ENCODE measurements at places on chromosomes 13 and 19.

GRCh38 chr13:20049558-20050473 lies 91.3 kb downstream of the ZMYM2 start:
- no peak for DNase-seq

DNA sequence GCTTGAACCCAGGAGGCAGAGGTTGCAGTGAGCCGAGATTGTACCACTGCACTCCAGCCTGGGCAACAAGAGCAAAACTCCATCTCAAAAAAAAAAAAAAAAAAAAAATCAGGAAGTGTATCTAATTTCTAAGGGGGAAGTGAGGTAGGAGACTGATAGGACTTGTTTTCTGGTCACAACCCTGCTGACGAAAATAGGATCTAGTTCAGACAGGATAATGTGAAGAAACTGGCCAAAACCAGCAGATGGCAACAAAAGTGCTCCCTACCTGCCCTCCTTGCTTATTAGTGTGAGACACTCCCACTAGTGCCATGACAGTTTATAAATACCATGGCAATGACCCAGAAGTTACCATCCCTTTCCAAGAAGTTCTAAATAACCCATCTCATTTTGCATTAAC lies 36.0 kb upstream of the KPNA3 start:
- DNase-seq, result no peak

- peak; percentile 59 for DNase-seq
Measured at GRCh38 chr19:492091-492531, 4.2 kb upstream of the MADCAM1 start.

DNA sequence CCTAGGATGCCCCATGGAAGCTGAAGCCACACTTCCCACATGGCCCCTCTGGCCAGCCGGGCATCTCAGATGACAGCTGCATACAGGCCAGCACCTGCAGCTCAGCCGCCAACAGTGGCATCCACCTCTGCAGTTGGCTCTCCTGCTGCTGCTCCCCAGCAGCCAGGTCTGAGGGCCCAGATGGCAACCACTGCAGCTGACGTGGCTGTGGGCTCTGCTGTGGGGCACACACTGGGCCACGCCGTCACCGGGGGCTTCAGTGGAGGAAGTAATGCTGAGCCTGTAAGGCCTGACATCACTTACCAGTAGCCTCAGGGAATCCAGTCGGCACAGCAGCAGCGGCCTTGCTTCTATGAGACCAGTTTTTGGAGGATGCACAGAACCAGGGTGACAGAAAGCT lies 45.3 kb upstream of the LSM14A start:
- DNase-seq, result no peak

- DNase-seq, result no peak
Measured at GRCh38 chr19:53877361-53877766, 4.6 kb upstream of the PRKCG start.

- no peak for DNase-seq
Measured at GRCh38 chr13:114143806-114144605, 11.6 kb upstream of the RASA3 start.

DNA sequence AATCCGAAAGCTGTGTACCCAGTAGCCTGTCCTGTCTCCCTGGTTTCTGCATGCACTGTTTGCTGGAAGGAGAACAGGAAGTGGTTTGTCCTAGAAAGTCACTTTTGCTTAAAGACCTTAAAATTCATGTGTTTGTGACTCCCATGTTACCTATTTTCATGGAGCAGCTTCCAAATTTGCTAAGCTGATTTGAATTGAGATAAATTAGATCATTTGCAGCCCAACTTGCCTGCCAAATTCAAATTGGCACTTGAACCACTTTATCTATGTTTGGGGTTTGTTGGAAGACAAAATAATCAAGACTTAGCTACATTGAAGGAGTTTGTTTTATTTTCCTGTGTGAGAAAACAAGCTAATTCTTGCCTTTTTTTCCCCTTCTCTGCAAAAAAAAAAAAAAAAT lies 532.5 kb downstream of the DIAPH3 start:
- no peak for DNase-seq

DNA sequence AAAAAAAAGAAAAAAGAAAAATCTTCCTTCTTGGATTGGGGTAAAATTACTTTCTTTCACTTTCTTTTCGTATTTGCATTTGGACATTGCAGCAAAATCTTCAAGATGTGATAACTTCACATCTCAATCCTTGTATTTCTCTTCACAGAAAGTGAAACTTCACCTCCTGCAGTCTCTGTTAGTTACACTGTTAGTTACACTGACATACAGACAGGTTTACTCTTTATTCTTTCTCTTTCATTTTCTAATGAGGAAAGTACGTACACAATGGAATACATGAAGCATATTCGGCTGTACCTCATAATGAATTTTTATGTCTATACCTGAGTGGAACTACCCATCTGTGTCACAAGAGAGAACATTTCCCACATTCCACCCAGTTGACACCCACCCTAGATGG lies 459.1 kb upstream of the GPC6 start:
- no peak for DNase-seq

DNA sequence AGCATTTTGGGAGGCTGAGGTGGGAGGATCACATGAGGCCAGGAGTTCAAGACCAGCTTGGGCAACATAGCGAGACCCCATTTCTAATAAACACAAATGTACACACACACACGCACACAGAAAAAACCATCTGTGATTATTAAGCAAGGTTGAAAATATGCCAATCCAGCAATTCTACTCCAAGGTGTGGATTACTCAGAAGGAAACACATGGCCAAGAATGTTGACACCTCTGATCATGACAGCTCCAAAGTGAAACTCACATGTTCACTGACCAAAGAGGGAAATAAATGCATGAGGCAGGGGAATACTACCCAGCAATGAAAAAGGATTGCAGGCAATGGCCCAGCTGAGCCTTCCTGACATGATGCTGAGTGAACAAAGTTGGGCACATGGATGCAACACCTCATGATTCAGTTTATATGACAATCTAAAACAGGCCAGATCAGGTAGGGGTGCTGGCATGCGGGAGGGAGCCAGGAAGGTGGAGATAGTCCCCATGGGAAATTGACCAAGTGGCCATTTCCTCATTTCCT lies 4.4 kb downstream of the DOCK6 start:
- DNase-seq, result no peak

- peak; percentile 83 for DNase-seq
Measured at GRCh38 chr19:39502640-39503417, 4.1 kb downstream of the DLL3 start.

DNA sequence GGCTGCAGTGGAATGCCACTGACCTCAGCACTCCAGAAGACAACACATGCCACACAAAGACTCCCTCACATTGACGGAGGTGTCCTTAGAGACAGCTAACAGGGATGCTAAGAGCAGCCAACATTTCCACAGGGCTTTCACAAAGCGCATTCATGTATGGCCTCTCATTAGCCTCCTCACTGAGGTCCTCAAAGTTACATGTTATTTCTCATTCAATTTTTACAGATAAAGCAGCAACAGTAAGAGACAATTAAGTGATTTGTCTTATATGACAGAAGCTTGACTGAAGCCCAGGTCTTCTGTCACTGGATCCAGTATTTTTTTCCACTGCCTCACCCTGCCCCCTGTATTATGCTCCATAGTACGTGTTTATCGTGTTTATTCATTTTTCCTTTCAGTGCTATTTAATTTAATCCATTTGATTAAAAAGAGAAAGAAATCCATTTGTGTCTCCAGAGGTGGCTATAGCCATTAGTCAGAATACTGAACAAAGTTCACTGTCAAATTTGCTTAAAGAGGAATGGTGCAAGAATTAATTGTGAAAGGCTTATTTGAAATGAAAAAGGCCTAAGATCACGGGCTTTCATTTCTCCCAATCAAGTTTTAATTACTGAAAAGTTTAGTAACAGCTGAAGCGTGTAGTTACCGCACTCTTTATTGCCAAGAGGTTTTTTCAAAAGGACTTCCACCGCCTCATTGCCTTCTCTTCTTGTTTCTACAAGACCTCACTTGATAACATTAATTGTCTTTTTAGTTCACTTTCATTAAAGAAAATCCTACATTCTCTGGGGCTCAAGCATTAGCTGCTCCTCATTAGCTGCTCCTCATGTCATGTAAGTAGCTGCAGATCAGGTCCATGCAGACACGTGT lies 115.0 kb downstream of the COG6 start:
- DNase-seq, result no peak

DNA sequence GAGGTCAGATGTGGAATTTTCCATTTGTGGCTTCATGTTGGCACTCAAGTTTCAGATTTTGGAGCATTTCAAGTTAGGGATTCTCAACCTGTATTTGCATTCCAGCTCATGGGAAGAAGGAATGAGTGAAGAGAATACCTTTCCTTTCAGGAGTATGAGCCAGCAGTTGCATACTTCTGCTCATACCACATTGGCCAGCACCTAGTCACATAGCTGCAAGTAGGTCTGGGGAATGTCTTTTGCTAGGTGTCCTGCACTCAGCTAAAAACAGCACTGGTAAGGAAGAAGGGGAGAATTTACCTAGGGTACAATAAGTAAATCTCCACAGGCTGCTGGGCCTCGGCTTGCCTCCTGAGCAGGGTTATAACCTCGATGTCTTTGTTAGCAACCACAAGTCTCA lies 24.6 kb upstream of the ATP8A2 start:
- DNase-seq, result no peak

DNA sequence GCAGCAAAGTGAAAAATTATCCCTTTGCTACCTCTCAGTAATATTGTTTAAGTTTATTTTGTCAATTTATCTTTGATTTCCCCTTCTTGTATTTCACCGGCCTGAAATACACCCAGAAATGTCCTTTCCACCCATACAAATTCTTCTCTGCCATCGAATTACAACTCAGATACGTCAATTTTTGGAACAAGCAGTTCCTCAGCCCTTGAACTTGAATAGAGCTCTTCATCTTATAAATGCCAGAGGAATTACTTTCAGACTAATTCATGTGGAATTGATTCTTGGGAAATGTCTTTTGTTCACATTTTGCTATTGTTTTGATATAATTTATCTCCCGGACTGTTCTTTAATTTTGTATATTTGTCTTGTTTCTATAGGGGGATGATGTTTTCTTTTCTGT lies 1359.3 kb upstream of the MIR17HG start:
- DNase-seq, result no peak

Measured in right cardiac atrium (tissue), 5 donors.